ENCODE measurements at places on chromosomes 7 and 10. TPM values are rescaled to one million over a fixed set of nuclear protein-coding genes. Genes with fewer than 3 reads are reported as not detected.

- DNase-seq = peak; percentile 58
These were observed 37.4 kb upstream of the OPALIN start for GRCh38 chr10:96395931-96396877.

The PGAM2 gene
- 8.9 TPM for total RNA-seq

- no peak for DNase-seq
These were observed 19.4 kb upstream of the SH2D4B start for GRCh38 chr10:80518143-80518806.

The TAS2R4 gene
- total RNA-seq = 0.41 TPM

The PAOX gene
- 10.9 TPM for total RNA-seq

DNA sequence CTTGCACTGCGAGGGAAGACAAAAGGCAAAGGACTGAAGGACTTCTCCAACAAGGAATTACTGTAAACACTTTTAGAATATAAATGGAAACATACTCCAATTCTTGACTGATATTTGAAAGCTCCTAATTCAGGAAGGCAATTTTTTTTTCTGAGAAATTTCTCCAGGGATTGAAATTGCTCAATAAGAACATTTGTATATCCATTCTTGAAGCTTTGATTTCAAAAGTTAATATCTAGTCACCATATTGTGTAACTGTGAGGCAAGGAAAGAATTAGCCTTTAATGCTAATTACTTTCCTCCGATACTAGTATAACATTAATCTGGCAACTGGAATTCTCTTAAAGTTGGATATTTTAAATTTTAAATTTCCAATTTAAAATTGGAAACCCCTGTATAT is 188.4 kb upstream of the COL1A2 start:
- DNase-seq = no peak
